ENCODE measurements at places on chromosomes 11 and 22.

DNA sequence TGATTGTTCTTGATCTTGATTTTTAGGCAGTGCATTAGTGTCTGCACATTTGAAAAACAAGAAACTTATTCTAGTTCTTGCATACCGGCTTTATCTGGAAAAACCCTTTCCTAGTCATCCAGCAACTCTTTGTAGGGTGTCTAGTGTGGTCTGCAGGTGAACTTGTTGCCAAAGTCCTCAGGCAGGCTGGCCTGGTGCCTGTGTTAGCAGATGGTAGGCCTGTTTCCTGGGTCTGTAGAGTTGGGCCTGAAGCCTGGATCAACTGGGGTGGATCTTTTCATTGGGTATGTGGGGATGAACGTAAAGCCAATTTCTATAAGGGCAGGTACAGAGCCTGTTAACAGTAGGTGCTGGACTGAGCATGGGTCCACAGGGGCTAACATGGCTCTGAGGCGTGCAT is 5.6 kb upstream of the GLYATL1 start:
- no peak for DNase-seq

- DNase-seq, result no peak
These were observed 593 bp downstream of the SSH3 start for GRCh38 chr11:67303835-67304411.

- DNase-seq, result no peak
These were observed 77.9 kb upstream of the OR5AK2 start for GRCh38 chr11:56910785-56911184.

DNA sequence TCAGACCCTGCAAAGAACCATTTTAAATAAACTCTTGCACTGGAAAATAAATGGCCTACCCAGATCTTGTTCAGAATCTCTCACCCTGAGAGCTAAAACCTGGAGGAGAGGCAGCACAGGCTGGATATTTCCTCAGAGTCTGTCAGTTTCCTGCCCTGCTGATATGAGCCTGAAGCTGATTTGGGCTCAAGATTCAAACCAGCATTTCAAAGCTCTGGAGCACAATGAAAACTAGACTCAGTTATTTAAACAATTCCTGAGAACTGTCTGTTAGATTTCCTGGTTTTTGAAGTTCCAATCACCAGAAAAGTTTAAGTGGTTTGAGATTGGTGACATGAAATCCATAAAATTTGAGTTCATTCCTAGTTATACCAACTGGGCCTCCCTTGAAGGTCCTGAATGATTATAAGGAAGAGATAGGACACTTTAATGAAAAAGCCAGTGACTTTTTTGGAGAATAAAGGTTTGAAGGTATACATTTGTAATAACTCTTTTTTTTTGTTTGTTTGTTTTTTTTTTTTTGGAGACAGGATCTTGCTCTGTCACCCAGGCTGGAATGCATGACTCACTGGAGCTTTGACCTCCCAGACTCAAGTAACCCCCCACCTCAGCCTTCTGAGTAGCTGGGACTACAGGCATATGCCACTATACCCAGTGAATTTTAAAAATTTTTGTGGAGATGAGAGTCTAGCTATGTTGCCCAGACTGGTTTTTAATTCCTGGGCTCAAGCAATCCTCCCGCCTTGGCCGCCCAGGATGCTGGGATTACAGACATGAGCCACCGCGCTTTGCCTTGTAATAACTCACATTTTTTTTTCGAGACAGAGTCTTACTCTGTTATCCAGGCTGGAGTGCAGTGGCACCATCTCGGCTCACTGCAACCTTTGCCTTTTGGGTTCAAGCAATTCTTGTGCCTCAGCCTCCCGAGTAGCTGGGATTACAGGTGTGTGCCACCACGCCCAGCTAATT is 8.0 kb upstream of the ESAM start:
- DNase-seq, result no peak

DNA sequence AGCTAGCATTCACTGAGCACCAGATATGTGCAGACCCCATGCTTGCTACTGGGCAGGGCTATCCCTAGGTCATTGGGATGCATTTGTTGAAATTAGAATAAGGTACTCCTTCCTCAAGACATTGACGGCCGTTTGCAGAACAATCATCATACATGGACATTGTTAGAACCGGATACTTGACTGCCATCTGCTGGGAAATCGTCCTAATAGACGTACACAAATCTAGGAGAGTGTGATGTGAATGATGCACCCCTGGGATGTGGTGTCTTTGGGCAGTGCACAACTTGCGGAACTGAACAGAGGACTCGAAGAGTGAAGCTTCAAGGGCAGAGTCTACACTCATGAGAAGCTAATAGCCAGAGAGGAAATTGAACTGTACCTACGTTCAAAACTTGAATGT is 35.9 kb downstream of the MYO18B start:
- DNase-seq, result no peak

DNA sequence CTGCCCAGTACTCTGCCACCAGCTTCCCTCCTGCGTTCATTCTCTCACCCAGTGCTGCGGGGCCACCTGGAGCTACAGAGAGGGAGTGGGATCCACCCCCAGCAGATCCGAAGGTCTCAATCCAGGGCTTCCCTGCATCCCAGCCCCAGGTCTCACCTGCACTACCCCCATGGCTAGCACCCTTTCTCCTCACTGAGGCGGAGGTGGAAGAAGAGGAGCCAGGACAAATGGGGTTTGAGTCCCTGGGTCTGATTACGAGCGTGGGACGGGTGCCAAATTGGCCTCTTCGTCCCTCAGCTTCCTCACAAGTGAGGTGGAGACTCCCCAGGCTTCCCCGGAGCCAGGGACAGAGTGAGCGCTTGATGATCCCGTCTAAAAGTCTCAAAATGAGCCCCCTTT is 64.2 kb downstream of the NFAM1 start:
- DNase-seq, result no peak

GRCh38 chr11:96313163-96313562 is 29.8 kb downstream of the MAML2 start:
- no peak for DNase-seq
